ENCODE measurements at places on chromosomes 1 and 21.

GRCh38 chr1:46478721-46479485, 10.7 kb upstream of the DMBX1 start:
- no peak for DNase-seq

GRCh38 chr1:8465692-8466091, 147.8 kb downstream of the SLC45A1 start:
- DNase-seq: no peak

- peak; percentile 33 for DNase-seq
These were observed 5.1 kb downstream of the CLCNKB start for GRCh38 chr1:16048573-16049189.

- no peak for DNase-seq
These were observed 62.8 kb upstream of the SCCPDH start for GRCh38 chr1:246661451-246661850.

DNA sequence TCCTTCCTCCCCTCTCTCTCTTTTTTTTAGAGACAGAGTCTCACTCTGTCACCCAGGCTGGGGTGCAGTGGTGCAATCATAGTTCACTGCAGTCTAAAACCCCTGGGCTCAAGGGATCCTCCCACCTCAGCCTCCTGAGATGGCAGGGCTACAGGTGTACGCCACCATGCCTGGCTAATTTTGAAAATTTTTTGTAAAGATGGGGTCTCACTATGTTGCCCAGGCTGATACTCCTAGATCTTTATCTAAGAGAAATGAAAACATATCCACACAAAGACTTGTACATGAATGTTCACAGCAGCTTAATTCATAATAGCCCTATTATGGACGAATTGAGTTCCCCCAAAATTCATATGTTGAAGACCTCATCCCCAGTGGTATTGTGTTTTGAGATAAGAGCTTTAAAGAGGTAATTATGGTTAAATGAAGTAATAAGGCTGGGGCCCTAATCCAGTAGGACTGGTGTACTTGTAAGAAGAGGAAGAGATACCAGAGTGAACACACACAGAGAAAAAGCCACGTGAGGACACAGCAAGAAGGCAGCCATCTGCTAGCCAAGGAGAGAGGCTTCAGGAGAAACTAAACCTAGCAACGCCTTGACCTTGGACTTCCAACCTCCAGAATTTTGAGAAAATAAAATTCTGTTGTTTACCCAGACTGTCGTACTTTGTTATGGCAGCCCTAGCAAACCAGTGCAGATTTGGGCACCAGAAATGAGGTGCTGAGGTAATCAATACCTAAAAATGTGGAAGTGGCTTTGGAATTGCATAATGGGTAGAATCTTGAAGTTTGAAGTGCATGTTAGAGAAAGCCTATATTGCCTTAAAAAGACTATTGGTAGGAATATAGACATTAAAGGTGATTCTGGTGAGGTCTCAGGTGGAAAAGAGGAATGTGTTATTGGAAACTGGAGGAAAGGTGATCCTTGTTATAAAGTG, 13.2 kb downstream of the IFNLR1 start:
- no peak for DNase-seq
